ENCODE measurements at places on chromosomes 5 and 9.

GRCh38 chr5:153456354-153456753 lies 34.1 kb upstream of the GRIA1 start:
- no peak for DNase-seq

- no peak for DNase-seq
Measured at GRCh38 chr5:97194366-97194765, 11.3 kb upstream of the RIOK2 start.

DNA sequence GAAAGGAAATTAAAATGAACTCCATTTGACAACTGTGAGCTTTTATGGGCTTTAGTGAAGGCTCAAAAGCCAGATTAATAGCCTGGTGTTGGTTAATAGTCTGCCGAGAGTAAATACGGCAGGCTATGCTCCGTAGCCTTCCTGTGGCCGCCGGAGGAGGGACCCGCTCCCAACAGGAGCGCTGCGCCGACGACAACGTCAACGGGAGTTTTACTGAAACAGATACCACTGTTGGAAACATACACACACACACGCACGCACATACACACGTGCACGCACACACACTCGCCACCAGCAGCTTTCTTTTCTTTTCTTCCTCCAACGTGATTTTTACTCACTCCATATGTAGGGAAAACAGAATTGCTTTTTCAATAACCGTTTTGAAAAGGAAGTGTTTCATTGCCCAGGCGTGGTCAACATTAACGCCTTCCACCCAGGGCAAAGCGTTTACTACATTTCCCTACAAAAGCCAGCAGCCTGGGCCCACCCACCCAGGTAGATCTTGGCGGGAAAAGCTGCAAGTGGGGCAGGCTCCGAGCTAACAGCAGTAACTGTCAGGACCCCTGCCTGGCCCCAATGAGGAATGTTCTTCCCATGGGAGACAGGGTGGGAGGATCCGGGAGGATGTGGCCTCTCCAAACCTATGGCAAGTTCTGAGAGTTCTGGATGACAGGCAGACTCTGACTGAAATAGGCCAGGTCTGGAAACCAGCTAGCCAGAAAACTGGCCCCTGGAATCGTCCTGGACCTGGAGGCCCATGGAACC lies 72.3 kb downstream of the PAX5 start:
- DNase-seq, result no peak

DNA sequence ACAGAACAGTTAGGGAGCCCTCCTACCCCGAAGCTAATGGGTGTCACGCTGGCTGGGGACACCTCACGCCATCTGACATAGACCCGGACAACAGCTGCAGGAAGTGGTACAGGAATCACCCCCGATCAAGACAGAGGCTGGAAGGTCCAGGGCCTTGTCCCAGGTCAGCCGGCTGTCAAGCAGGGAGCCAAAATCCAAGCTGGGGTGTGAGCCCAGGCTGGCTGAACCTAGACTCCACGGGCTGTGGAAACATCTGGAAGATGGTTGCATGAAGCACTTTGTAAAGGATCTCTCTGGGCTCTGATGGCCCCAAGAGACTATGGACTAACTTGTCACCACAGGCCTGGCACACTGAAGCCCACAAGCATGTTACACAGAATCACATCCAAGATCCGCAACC lies 68.9 kb upstream of the STXBP1 start:
- DNase-seq, result no peak

DNA sequence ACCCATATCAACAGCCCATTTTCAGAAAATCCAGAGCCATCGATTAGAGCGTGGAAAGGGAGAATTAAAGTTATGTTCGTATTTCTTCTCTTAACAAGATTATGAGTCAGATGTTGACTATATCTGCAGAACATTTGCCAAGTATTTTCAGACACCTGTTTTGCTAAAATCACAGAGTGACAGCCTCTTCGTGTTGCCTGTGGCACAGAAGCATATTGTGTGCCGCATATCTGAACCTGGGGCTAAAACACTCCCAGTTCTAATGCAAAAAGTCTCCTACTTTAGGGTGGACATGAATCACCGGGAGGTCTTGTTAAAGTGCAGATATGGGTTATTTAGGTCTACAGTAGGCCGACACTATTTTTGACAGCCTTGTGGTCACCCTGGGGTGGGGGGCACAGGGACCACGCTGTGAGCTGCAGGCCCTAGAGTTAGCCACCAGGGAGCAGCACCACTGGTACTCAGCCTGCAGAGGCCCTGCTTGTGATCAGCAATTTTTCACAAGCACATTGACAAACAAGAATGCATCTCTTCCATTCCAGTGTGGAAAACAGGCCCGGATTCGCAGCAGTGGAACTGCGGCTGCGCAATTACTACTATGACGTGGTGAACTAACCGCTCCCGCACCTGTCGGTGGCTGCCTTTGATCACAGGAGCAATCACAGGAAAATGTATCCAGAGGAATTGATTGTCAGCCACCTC lies 93.5 kb downstream of the SYK start:
- peak; percentile 6 for DNase-seq

- no peak for DNase-seq
Measured at GRCh38 chr9:136359774-136360718, 3.5 kb downstream of the DNLZ start.

DNA sequence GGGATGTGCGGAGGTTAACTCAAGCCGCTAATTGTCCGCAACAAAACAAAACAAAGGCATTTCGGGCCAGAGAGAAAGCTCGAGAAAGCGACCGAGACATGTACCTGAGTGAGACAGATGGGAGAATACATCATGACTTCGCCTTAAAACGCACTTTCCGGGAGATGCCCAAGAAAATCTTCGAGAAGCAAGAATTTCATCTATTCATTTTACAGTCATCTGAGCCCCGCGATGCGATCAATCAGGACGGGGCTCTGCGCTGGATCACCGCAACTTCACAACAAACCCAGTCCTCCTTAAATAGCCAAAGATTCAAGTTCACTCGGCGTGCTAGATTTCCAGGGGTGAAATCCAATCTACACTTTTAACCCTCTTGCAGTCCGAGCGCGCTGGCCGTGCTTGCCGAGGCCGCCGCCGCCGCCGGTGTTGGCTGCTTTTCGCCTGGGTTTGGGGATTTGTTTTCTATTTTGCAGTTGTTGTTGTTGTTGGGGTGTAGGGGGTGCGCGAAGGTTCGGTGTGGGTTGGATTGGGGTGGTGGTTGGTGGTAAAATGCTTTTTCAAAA lies 482 bp downstream of the NFIB start:
- DNase-seq, result peak; percentile 29

DNA sequence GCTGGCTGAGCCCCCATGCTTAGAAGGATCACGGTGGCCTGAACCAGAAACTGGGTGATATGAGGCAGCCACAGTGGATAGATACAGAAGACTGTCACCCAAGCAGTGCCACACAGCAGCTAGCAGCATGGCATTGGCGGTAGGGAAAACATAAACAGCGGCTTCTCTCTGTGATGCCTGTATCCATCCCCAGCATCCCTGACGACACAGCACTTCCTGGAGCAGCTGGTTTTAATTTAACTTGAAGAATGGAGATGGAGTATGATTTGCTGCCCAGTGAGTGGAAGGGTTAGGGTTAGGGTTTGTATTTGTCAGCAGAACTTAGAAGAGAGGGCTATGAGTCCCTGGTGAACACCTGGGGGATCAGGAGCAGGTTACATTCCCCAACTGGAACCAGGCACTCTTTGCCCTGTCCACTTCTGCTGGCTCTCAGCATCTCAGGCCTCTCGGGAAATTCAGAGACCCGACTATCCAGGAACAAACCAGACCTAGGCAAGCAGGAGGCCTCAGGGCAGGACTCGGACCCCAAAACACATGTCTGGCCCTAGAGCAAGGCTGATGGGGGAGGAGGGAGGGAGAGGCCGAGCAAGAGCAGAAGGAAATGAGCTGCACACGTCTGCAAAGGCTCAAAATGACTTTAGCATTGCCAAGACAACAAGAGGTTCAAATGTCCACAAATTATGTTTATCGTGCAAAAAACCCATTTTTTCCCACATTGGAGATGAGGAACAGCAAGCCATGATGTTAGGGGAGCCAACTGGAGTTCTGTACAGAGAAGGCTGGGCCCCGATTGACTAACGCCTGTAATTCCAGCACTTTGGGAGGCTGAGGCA lies 6.5 kb upstream of the GGTA1 start:
- no peak for DNase-seq

- no peak for DNase-seq
Measured at GRCh38 chr5:41266377-41266776, 53.0 kb upstream of the C6 start.

- no peak for DNase-seq
Measured at GRCh38 chr5:149108651-149109280, 32.5 kb upstream of the ABLIM3 start.

GRCh38 chr5:96016216-96016615 lies 54.6 kb upstream of the ELL2 start:
- no peak for DNase-seq

- no peak for DNase-seq
Measured at GRCh38 chr9:22700171-22700570, 253.5 kb downstream of the DMRTA1 start.

- no peak for DNase-seq
Measured at GRCh38 chr9:91034976-91035824, 233.6 kb downstream of the SYK start.

DNA sequence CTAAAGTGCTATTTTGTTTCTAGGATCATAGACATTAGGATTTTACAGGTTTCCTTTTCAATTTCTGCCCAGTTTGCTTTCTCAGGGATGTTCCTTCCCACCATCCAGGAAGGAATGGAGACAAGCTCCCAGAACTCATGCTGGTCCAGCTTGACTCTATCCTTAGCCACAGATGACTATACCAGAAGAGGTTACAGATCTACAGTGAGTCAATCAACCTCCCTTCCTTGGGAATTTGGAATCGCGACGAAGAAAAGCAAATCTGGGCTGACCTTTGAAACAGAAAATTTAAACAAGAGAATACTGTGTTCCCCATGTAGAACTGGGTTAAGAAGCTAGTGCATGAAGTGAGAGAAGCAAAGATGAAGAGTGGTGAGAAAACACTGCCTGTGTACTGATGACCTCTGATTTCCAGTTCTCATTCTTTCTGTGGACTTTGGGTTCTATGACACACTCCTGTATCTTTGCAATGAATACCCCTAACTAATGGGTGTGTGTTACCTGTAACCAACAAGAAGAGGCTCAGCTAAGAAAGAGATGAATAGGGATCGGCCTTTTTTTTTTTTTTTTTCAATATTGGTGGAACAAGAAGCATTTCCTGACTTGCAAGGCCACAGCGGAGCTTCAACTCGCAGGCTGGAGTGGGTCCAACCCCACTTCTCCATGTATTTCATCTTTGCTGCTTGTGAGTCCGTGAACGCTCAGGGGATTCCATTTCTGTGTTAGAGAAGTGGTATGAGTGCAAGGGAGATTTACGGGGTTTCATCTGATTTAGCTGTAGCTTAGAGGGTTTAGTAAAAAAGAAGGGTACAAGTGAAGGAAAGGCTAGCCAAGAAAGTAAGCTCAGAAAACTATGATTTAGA lies 563.9 kb upstream of the CLINT1 start:
- DNase-seq, result no peak

- DNase-seq, result no peak
Measured at GRCh38 chr9:35563791-35564197, 41.3 kb upstream of the TESK1 start.

DNA sequence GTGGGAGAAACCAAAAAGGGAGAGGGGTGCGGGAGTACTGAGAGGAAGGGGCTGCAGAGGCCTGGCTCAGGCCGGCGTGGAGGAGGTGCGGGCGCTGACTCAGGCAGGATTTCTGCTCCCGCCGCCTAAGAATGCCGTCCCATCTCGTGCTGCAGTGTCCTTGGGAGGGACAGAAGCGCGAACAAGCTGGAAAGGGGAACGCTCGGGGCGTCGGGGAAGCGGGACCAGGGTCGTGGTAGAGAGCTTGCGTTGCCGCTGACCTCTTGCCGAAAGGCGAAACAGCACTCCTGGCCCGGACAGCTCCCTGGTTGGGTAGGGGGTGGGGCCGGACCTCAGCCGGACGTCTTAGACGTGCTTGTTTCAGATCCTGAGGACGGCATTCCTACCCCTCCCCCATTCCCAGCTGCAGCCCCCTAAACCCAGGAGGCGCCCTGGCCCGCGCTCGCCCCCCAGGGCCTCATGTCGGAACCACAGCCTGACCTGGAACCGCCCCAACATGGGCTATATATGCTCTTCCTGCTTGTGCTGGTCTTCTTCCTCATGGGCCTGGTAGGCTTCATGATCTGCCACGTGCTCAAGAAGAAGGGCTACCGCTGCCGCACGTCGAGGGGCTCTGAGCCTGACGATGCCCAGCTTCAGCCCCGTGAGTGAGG lies 1.1 kb downstream of the RELL2 start:
- peak; percentile 46 for DNase-seq

- no peak for DNase-seq
Measured at GRCh38 chr5:41312066-41312465, 98.7 kb upstream of the C6 start.

DNA sequence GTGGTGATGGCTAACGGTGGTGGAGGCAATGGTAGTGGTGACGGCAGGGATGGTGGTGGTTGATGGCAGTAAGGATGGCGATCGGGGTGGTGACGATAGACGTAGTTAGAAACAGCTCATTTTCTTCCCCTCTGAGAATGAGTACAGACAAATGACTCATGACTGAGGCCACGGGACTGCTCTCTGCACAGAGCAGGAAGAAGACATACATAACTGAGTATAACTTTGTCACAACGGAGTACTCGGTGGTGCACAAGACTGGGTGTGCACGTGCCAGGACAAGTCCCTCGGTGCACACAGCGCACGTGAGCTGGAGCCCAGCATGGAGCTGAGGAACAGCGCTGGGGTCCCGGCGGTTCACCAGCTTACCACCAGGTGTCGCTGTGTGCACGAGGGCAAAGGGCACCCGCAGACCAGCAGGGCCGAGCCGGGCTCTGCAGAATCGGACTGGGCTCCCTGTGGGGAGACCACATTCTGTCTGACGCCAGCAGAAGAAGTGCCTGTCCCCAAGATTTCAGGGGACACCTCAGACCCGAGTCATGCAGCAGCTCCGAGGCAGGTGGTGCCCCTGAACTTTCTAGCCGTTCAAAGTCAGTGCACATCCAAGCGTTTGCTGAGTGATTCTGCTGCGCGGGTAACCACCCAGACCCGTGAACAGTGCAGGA lies 188.6 kb downstream of the FSTL4 start:
- DNase-seq, result peak; percentile 40

DNA sequence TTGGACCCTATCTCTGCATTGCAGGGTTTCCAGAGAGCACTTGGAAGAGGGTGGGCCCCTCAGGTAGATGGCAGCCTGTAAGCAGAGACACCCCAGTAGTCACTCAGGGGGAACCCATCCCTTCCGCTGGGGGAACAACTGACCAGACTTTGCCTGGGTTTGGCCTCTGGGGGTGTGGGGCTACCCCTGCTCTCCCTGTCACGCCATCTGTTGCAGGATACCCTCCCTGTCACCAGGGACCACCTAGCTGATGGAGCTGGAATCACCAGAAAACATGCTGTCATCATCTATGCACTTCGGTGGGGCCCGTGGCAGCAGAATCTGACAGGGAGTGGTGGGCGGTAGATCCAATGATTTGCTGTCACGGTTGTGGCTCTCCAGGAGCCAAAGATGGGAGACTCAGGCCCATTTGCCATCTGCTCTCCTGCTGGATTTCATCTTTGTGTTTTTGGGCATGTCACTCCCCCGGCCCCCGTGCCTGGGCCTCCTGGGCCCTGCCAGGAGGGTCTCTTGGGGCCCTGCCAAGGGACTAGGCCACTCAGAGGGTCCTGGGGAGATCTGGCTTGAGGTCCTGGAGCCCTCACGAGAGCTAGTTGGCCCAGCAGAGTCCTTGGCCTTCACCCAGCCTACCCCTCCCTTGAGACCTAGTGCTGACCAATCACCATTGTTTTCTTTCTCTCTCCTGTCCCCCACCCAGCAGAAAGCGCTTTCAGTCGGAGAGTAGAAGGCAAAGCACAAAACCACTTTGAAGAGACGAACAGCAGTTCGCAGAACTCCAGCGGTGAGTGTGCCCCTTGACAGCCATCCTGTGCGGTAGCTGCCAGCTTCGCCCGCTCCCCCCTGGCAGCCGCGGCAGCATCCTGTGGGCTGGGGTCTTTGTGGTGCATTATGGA lies 45.9 kb downstream of the AMBP start:
- no peak for DNase-seq

All from ACHN (cell line).